T-helper 22 cell (primary cell): ENCODE measurements at places on chromosomes 16 and 17.

DNA sequence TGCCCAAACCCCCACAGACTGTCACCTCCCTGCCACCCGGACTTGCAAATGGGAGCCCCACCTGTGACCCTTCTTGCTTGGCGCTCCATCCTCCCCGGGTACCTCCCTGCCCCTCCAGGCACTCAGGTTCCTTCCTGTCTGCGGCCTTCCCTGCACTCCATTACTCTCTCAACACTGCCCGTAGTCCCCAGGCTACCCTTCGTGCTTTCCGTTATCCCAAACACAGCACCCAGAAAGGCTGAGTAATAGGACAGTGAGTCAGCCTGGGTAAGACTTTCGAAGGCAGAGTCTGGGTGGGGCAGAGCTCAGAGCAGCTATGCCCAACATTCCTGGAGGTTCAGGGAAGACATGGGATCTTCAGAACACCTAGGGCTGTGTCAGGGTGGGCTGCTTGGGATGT lies 16.6 kb upstream of the C16orf74 start:
- DNase-seq = no peak

- no peak for DNase-seq
Observed at GRCh38 chr17:40076591-40076990, 13.8 kb downstream of the THRA start.

DNA sequence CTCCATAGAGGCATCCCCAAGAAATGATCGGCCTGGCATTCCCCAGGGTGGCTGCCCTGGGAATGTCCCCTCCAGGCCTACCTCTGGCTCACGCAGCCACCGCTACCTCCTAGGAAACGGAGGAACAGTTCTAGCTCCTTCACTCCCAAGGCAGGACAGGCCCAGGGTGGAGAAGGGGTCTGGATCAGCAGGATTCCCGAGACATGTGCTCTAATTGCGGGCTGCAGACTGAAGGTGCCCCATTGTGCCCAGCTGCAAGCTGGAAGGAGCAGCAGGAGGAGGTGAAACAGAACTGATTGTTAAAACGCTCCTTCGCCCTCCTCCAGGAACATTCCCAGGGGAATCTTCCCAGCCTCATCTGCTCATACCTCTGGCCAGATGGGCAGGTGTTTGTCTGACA lies 40.8 kb downstream of the SCNN1G start:
- no peak for DNase-seq

DNA sequence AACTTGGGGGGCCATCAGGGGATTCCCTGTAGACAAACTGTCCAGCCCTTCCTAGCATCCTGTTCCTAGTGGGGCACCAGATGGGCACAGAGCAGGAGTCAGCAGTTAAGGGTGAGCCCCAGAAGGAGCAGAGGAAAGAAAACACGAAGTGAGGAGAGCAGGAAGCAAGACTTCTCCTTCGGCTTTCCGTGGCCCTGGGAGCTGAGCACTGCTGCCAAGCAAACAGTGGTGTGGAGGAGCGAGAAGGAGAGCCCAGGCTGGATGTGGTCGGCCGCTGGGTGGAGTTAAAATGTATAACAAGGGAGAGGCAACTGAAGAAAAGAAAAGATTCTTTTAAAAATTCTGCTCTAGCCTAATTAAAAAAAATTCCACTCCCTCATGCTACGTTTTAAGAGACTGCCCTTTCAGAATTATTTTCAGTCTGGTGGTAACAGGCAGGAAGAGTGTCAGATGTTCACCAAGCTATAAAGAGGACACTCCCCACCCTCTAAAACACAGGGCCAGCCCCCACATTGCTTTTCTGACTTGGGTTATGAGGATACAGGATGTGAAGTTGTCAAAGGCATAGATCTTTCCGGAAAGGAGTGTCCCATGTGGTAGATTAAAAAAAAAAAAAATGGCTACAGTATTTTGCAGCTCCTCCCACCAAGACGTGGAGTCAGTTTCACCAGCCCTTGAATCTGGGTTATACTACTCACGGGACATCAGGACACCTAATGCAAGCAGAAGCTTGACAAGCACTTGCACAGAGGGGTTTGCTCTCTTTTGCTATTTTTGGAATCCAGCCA lies 74.9 kb upstream of the ZFHX3 start:
- no peak for DNase-seq

- no peak for DNase-seq
Observed at GRCh38 chr17:51746421-51746820, 412.1 kb downstream of the CA10 start.

DNA sequence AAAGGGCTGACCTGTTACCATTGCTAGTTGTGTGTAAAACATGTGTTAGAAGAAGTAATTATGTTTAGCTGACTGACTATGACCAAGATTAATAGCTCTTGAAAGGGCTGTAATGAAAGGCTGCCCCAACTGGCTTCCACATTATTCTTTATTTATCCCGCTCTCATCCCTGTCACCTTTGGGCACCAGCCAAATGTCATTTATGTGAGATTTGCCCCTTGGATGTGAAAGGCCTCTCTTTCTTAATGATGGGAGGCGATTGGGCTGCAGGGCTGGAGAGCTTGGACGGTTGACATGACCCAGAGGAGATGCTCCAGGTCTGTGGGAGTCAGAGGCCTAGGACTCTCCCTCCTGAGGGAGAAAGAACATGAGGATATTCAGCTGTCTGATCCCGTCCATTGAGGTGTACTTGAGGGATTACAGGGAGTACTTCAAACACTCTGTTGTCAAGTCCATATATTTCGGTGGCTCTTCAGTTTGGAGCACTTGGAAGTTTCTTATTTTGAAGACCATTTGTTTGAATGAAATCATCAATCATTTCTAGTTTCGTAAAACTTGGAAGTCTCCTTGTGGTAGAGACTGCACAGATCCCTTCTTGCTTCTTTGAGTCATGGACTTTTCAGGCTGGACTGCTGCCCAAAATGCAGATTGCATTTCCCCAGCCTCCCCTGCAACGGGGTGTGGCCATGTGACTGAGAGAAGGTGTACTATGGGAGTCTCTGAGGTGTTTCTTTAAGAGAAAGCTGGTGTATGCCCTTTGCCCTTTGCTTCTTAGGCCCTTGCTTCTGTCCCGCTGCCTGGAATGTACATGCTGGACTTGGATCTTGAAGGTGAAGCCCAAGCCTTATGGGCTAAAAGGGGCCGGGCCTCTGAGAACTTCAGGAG lies 51.3 kb downstream of the FTO start:
- no peak for DNase-seq

- DNase-seq = no peak
Observed at GRCh38 chr17:63420868-63421680, 25.0 kb downstream of the CYB561 start.

DNA sequence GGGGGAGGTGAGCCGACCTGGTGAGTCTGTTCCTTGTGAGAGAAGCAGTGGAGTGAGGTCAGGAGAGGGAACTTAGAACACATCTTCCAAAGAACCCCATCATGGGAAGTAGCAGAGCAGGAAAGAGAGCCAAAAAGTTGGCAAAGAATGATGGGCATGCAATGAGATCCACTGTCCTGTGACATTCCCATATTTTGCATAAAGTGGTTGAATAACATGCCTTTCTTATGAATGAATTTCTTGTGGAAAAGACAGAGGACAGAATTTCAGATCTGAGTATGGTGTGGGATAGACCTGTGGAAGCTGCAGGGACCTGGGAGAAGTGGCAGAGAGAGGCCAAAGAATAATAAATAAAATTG lies 41.3 kb downstream of the TMEM100 start:
- no peak for DNase-seq

DNA sequence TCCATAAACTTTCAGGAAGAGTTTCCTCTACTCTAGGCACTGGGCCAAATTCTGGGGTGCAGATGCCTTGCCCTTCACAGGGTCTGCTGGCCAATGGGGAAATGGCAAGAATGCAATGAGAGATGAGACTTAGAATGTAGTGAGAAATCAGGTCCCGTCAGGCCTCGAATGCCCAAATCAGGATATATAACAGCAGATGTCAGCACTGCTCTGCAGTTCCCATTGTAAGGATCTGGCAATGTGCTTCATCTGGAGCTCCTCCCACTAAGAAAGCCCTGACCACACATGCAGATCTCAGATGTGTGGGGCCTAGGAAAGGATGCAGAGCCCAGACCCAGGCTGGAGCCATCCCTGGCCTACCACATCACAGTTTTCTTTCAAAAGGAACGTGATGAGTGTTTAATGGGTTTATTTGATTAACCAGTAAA lies 13.9 kb upstream of the LPCAT2 start:
- no peak for DNase-seq

DNA sequence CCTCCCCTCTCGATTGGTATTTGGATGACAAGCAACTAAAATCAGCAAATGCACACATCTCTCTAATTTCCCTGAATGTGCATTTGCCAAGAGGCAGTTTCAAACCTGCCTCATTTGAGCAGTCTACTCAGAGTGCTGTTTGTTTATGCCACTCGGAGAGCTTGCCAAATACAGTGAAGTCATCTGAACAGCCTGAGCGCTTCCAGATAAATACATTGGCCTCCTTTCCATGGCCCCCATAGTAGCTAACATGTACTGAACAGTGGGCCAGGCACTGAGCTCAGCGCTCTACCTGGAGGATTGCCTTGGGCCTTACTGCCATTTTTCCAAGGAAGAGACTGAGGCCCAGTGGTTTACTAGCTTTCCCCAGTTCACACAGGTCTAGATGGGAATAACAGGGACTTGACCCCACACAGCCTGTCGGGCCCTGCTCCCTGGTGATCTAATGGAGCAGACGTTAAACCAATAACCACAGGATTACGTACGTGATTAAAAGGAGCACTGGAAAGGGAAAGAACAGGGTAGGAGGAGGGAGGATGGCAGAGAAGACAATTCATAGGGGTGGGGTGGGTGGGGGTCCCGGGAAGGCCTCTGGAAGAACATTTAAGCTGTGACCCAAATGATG lies 18.7 kb upstream of the ANKRD40CL start:
- DNase-seq = no peak

GRCh38 chr16:72873853-72874252 lies 174.1 kb downstream of the ZFHX3 start:
- DNase-seq = no peak

DNA sequence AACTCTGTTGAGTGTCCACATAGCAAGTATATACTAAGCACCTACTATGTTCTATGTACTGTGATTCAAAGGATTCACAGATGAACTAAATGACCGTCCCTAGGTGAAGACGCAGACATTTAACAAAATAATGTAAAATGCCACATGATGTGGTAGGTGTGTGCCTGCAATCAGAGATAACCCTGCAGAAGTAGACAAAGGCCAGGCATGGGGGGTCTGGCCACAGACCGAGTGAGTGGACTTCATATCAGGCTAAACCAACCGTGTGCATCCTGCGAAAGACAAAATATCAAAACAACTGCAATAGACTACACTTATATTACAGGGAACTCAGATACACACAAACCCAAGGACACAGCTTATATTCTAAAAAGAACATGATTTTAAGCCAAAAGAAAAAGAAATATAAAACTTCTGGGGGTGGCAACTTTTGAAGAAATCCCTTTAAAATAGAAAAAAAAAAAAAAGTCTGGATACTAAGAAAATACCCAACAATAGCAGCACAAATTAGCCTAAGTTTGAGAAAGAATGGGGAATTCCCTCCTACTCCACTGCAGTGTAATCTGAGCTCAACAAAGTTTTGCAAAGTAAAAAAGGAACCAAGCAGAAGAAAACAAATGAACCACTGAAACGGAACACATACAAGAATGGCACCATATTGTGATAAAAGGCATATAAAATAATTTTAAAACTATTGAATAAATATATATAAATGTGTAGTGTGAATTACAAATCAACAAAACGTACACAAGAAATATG lies 12.3 kb downstream of the HSDL1 start:
- no peak for DNase-seq
